ENCODE measurements at places on chromosomes 2 and 18.

DNA sequence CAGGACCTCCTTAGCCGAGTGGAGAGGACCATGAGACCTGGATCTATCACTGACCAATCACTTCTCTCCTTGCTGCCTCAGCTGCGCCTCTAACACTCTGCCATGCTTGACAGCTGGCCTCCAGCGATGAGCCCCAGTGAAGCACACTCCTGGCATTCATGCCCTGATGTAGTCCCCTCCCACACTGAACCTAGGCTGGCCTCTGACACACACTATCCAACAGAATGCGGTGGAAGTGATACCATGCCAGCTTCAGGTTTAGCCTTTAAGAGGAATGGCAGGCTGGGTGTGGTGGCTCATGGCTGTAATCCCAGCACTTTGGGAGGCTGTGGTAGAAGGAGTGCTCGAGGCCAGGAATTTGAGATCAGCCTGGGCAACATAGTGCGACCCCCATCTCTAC lies 73.7 kb upstream of the LAPTM4A start:
- ATAC-seq: no peak

- peak; percentile 88 for ATAC-seq
Measured at GRCh38 chr2:199310771-199311585, 146.8 kb downstream of the SATB2 start.

DNA sequence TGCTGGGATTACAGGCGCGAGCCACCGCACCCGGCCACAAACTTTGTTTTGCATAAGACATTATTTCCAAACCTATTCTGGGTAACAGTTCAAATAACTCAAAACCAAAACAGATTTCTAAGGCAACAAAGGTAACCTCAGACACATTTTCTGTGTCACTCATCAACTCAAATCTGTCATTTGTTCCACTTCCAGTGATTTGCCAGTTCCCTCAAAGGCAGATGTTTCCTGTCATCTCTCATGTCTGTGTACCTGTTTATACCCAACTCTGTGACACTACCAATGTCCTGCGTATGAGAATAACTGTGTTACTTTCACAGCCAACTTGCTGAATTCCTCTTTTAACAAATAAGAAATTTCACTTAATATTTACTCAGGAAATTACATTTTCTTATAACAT lies 54.4 kb downstream of the SCN3A start:
- no peak for ATAC-seq

GRCh38 chr2:176178038-176178756 lies 10.3 kb upstream of the HOXD1 start:
- ATAC-seq: peak; percentile 75

Measured in motor neuron (in vitro differentiated cells).